ENCODE measurements at places on chromosomes 4 and X. TPM values are rescaled to one million over a fixed set of nuclear protein-coding genes. Genes with fewer than 3 reads are reported as not detected.

GRCh38 chrX:135408794-135409193 lies 12.9 kb upstream of the SMIM10L2A start:
- H3K4me3 ChIP-seq, result no peak overlapping the region
- no peaks in the 10 kb centered on the region for H3K36me3 ChIP-seq
- no peaks in the 10 kb centered on the region for H3K27me3 ChIP-seq
- no peak for DNase-seq
- H3K4me1 ChIP-seq, result no peaks in the 10 kb centered on the region

DNA sequence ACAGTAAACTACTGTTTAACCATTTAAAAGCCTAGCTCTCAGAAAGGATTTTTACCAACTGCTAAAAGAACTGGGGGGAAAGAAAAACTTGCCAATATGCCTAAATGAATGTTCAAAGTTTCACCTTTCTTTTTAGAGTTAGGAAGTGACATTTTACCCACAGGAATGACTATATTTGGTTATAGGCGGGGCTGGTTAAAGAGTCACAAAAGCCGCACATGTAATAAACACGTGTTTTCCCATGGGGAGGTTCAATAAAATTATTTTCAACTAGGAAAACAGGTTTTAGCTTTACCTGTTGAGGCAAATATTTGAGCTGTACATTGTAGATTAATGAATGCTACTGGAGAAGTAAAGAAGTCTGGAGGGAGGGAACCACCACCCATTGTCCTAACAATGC lies 41.6 kb upstream of the UGDH start:
- no peaks in the 10 kb centered on the region for H3K4me1 ChIP-seq
- no peaks in the 10 kb centered on the region for H3K27me3 ChIP-seq
- peak; percentile 24 for DNase-seq
- no peaks in the 10 kb centered on the region for H3K36me3 ChIP-seq
- no peak overlapping the region for H3K4me3 ChIP-seq

DNA sequence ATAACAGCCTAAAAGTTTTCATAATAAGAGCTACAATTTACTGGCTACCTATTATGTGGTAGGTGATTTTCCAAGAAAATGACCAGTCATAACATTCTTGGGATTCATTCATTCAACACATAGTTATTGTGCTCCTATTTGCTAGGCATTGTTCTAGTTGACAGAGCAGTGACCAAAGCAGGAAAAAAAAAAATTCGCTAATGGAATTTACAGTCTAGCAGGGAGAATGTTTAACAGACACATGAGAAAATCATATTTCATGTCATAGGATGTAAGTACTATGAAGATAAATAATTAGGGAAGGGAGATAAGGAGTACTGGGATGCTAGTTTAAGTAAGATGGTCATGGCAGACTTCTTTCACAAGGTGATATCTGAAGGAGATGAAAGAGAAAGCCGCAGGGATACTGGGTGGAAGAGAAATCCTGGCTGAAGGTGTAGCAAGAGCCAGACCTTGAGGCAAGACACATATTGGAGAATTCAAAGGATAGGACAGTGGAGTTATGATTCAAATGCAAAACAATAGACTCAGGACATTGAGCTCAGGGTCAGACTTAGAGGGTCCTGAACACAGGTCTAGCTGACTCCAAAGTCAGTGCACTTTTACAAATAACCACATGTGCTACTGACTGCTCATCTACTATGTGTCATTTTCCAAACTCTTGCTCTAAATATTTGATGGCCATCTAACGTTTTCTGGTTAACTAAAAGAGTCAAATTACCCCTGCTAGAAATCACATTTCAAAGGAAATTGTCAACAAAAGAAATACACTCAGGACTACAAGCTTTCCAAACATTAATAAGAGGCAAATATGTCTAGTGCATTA lies 20.4 kb downstream of the SPCS3 start:
- no peaks in the 10 kb centered on the region for H3K27me3 ChIP-seq
- no peaks in the 10 kb centered on the region for H3K36me3 ChIP-seq
- H3K4me3 ChIP-seq, result no peak overlapping the region
- H3K4me1 ChIP-seq, result no peaks in the 10 kb centered on the region
- H3K27ac ChIP-seq, result no peak overlapping the region
- no peak for DNase-seq

- no peak within 1 kb of the TSS for H3K4me3 ChIP-seq
- no peak within 1 kb of the TSS for H3K27ac ChIP-seq
- H3K36me3 ChIP-seq, result no peaks in the 10 kb centered on the region
- no peaks in the 10 kb centered on the region for H3K27me3 ChIP-seq
- no peak for DNase-seq
These were observed at the start of gene XPNPEP2 for GRCh38 chrX:129738466-129739308. TSS of gene XPNPEP2 (plus strand) at chrX:129738979. CDS start at chrX:129739214, 235 bp downstream.

DNA sequence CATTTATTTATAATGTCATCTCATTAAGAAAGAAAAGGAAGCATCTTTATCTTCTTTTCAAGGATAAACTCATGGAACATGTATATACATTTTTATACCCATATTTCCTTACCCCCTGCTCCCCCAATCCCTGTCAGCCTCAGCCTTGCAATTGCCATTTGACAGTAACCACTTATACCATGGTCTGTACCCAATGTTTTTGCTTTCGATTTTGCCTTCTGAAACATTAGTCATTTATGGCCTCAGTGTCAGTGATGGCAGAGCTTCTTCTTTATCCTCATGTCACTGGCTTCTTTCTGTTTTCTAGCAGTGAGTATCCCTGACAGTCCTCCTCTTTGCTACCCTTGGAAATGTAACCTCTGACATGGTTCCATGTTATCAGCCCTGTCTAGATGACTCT lies 228.4 kb downstream of the SPRY1 start:
- H3K36me3 ChIP-seq, result no peaks in the 10 kb centered on the region
- H3K4me1 ChIP-seq, result no peaks in the 10 kb centered on the region
- no peak overlapping the region for H3K27ac ChIP-seq
- no peak overlapping the region for H3K4me3 ChIP-seq
- DNase-seq, result no peak

GRCh38 chrX:115177932-115178331 lies 11.3 kb upstream of the RBMXL3 start:
- no peaks in the 10 kb centered on the region for H3K36me3 ChIP-seq
- DNase-seq, result no peak
- H3K27me3 ChIP-seq, result no peaks in the 10 kb centered on the region

- DNase-seq, result no peak
- H3K4me3 ChIP-seq, result no peak overlapping the region
- H3K4me1 ChIP-seq, result no peaks in the 10 kb centered on the region
- no peak overlapping the region for H3K27ac ChIP-seq
- H3K36me3 ChIP-seq, result no peaks in the 10 kb centered on the region
- no peaks in the 10 kb centered on the region for H3K27me3 ChIP-seq
These were observed 129.3 kb downstream of the AKAP4 start for GRCh38 chrX:50071494-50071893.

GRCh38 chrX:9369802-9370291 lies 95.0 kb upstream of the TBL1X start:
- no peaks in the 10 kb centered on the region for H3K4me1 ChIP-seq
- H3K4me3 ChIP-seq, result no peak overlapping the region
- H3K27me3 ChIP-seq, result no peaks in the 10 kb centered on the region
- H3K36me3 ChIP-seq, result no peaks in the 10 kb centered on the region
- no peak for DNase-seq
- H3K27ac ChIP-seq, result no peak overlapping the region

GRCh38 chr4:81399306-81400086 lies 72.2 kb downstream of the RASGEF1B start:
- H3K4me3 ChIP-seq, result no peak overlapping the region
- H3K27ac ChIP-seq, result no peak overlapping the region
- H3K4me1 ChIP-seq, result no peaks in the 10 kb centered on the region
- H3K36me3 ChIP-seq, result no peaks in the 10 kb centered on the region
- no peaks in the 10 kb centered on the region for H3K27me3 ChIP-seq

DNA sequence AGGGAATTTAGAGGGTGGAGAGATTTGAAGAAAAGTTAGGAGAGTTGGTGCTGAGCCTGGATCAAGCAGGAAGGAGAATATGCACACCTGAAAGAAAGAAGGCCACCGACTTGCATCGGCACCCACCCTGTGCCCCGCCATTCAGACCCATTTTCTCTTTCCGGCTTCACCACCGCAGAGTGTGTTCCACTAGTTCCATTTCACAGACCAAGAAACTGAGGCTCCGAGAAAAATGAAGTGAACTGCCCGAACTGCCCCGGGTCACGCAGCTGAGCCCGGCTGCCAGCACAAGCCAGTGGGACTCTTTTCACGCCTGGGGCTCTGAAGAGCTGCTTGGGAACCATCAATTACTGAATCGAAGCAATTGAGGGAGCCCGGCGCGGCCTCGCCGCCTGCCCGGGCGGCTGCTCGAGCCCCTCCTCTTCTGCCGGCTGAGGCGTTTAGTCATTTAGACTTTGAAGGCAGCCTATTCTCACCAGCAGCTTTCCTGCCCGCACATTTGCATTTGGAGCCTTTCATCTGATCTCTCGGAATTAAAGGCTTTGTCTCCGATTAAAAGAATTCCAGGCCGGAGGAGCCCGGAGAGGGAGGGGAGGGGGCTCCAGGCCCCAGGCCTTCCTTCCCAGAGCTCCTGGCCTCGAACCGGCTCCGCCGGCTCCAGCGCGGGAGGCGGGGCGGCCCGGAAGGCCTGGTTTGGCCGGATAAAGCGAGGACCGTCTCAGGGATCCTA lies 140.2 kb upstream of the PJA1 start:
- no peak for DNase-seq
- H3K4me1 ChIP-seq, result no peaks in the 10 kb centered on the region
- H3K27me3 ChIP-seq, result no peaks in the 10 kb centered on the region
- no peaks in the 10 kb centered on the region for H3K36me3 ChIP-seq
- H3K27ac ChIP-seq, result no peak overlapping the region
- H3K4me3 ChIP-seq, result no peak overlapping the region

- no peak overlapping the region for H3K4me3 ChIP-seq
- DNase-seq, result no peak
- no peak overlapping the region for H3K27ac ChIP-seq
- no peaks in the 10 kb centered on the region for H3K4me1 ChIP-seq
- no peaks in the 10 kb centered on the region for H3K27me3 ChIP-seq
These were observed 88.9 kb downstream of the RASL11B start for GRCh38 chr4:52951016-52951415.

DNA sequence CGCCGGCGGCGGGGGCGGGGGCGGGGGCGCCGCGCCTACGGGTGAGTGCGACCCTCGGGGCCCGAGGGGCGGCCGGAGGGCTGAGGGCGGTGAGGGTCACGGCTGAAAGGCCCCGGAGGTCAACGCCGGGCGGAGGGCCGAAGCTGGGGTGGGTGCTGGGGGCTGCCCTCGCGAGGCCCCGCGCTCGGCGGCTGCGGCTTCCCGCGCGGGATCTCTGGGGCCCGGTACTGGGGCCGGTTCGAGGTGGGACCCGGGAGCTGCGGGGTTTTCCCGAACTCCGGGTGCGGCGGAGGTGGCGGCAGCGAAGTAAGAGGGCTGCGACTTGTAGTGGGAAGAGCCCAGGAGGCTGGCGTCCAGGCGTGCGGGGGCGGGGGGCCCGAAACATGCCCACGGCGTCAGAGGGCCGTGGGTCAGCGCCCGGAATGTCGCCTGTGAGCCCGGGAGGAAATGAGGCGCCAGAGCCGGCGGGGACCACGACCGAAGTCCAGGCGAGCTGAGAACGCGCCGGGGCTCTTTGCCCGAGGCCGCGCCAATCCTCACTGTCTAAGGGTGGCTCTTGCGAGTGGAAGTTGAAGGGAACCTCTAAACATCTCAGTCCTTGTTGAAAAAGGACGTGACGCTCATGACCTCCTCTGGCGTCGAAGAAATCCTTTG lies 407 bp downstream of the IL13RA1 start:
- H3K4me1 ChIP-seq, result no peaks in the 10 kb centered on the region
- peak; percentile 11 for DNase-seq
- peak overlapping the region; percentile 60 for H3K4me3 ChIP-seq
- H3K27ac ChIP-seq, result peak overlapping the region; percentile 82

DNA sequence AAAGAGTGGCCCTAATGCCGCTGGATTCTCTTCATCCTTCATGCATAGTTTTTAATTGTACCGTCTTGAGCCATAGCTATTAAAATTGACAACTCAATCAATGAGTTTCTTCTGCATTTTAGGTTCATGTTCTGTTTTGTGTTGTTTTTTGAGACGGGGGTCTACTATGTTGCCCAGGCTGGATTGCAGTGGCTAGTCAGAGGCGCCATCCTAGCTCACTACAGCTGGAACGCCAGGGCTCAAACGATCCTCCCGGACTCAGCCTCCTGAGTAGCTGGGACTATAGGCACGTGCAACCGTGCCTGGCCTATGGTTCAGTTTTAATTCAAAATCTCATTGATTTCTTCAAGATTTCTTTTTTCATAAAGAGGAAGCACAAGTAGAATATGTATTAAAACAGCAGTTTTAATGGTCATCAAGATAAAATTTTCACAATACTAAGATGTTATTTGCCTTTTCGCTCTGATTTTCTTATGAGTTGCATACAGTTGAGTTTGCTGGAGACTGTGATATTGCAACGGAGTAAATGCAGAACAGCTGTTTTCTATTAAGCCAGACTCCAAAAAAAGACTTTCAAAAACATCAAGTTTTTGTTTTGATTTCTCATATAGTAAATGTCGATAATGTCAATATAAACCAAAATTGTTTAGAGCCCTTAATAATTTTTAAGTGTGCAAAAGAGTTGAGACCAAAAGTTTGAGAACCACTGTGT lies 1.1 kb upstream of the STX18 start:
- DNase-seq, result no peak
- no peaks in the 10 kb centered on the region for H3K36me3 ChIP-seq
- no peaks in the 10 kb centered on the region for H3K4me1 ChIP-seq
- peak overlapping the region; percentile 87 for H3K4me3 ChIP-seq

GRCh38 chr4:129092631-129093190 lies 628 bp downstream of the SCLT1 start:
- H3K27me3 ChIP-seq, result no peaks in the 10 kb centered on the region
- no peaks in the 10 kb centered on the region for H3K4me1 ChIP-seq
- H3K27ac ChIP-seq, result peak overlapping the region; percentile 95
- no peaks in the 10 kb centered on the region for H3K36me3 ChIP-seq
- H3K4me3 ChIP-seq, result peak overlapping the region; percentile 67

- H3K27ac ChIP-seq, result no peak overlapping the region
- no peaks in the 10 kb centered on the region for H3K4me1 ChIP-seq
- H3K36me3 ChIP-seq, result no peaks in the 10 kb centered on the region
- no peak for DNase-seq
These were observed 52.9 kb downstream of the SUPT20HL2 start for GRCh38 chrX:24260842-24261550.

The TMSB15C gene
- total RNA-seq, result 6.4 TPM

The FAM47E gene
- 15.1 TPM for total RNA-seq

The NAP1L2 gene
- 21.9 TPM for total RNA-seq

The FABP2 gene
- total RNA-seq, result not detected

The LAGE3 gene
- total RNA-seq, result 39.1 TPM

The PPARGC1A gene
- 9.2 TPM for total RNA-seq
